T-helper 2 cell treated with Interferon-gamma antibody and Interleukin-4, amounts not matched to agents 5 μg/mL and 100 μg/mL, for 36 hours (primary cell): ENCODE measurements at places on chromosomes 13 and 19.

DNA sequence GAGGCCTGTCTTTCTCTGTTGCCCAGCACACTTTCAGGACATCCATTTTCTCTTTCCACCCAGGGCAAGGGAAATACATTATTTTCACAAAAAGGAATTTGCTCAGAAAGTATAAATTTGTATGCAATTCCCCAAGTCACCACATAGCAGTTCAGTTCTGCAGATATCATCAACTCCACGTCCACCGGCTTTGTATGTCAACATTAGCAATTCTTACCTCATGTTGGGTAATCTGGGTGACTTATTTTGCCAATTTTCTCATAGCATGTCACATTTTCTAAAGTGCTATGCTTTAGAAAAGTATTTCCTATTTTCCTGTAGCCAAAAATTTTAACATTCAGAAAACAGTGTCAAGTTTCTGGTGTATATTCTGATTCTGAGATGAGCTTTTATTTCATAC, 501.8 kb downstream of the EFNB2 start:
- DNase-seq, result no peak
- H3K4me3 ChIP-seq, result no peak overlapping the region
- no peak overlapping the region for H3K27ac ChIP-seq
- H3K4me1 ChIP-seq, result no peaks in the 10 kb centered on the region
- H3K27me3 ChIP-seq, result no peaks in the 10 kb centered on the region
- no peaks in the 10 kb centered on the region for H3K36me3 ChIP-seq

GRCh38 chr19:10402441-10403038, 802 bp downstream of the CDC37 start:
- H3K27me3 ChIP-seq, result no peaks in the 10 kb centered on the region
- H3K27ac ChIP-seq, result peak overlapping the region; percentile 98
- H3K4me1 ChIP-seq, result peaks cover 45% of the 10 kb centered on the region
- H3K4me3 ChIP-seq, result peak overlapping the region; percentile 96
- DNase-seq, result no peak

- peaks cover 24% of the 10 kb centered on the region for H3K4me1 ChIP-seq
- H3K27ac ChIP-seq, result peak overlapping the region; percentile 7
- H3K4me3 ChIP-seq, result no peak overlapping the region
- H3K36me3 ChIP-seq, result peaks cover 18% of the 10 kb centered on the region
- H3K27me3 ChIP-seq, result no peaks in the 10 kb centered on the region
These were observed 26.7 kb downstream of the ZMYM2 start for GRCh38 chr13:19985219-19985556.

DNA sequence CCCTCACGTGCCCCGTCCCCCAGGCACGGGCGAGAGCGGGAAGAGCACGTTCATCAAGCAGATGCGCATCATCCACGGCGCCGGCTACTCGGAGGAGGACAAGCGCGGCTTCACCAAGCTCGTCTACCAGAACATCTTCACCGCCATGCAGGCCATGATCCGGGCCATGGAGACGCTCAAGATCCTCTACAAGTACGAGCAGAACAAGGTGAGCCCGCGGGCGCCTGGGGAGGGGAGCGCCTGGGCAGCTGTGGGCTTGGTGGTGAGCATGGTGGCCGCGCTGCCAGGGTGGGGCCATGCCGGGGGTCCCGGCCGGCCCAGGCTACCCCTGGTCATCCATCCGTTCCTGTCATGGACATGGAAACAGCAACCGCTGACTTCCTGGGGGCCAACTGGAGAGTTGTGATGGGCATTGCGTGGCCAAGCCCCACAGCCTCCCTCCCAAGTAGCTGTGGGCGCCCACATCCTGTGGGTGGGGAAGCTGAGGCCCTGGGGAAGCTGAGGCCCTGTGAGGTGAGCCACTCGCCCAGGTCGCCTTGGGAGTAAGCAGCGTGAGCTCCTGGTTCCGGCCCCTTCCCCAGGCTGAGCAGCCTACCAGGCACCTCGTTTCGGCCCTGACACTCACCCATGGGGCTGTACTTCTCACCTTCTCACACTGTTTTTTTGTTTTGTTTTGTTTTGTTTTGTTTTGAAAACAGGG, 16.1 kb downstream of the GNA11 start:
- H3K4me3 ChIP-seq, result no peak overlapping the region
- DNase-seq, result no peak
- H3K27ac ChIP-seq, result no peak overlapping the region

GRCh38 chr19:38190061-38190460, 34.0 kb downstream of the DPF1 start:
- no peak for DNase-seq
- H3K4me1 ChIP-seq, result no peaks in the 10 kb centered on the region
- H3K27me3 ChIP-seq, result no peaks in the 10 kb centered on the region
- H3K4me3 ChIP-seq, result no peak overlapping the region
- no peak overlapping the region for H3K27ac ChIP-seq

- peak overlapping the region; percentile 91 for H3K27ac ChIP-seq
- no peak for DNase-seq
- peak overlapping the region; percentile 98 for H3K4me3 ChIP-seq
- H3K36me3 ChIP-seq, result peaks cover 37% of the 10 kb centered on the region
These were observed 622 bp downstream of the RASA3 start for GRCh38 chr13:114131583-114132418.

DNA sequence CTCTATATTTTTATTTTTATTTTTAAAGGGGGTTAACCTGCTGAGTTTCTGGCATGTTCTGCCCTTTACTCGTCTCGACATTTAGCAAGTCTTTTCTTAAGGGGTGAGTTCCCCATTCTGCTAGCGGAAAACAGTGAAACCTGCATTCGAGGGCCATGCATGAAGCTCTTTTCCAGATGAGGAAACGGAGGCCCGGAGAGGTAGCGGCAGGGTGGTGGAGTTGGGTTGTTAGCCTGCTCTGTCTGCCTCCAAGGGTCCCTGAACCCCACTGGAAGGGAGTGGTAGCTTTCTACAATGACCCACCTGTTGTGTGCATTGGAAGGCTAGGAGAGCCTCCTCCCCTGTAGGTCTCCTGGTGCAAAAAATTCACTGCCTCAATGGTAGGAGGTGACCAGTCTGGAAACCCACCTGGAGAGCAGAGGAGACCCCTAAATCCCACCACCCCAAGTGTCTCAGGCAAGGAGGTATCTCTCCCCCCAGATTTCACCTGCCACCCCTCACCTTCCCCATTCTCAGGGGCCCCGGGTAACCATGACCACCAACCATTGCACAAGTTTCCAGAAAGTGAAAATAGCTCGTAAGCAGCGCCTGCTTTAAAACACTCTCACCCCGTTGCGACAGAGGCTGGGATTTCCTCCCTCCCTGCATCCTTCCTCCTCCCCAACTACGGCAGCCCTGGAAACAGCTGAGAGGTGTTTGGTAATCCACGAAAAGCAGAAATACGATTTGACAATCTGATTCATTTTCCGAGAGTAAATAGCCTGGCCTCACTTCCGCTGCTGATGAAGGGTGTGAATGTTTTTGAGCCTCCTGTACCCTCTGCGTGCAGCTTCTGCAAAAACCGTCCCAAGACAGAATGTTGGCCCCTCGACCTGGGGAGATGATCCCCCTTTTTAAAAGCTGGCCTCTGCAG, 3.5 kb downstream of the KLF2 start:
- H3K4me3 ChIP-seq, result peak overlapping the region; percentile 96
- DNase-seq, result peak; percentile 60
- H3K4me1 ChIP-seq, result peaks cover 52% of the 10 kb centered on the region
- H3K27ac ChIP-seq, result peak overlapping the region; percentile 93

DNA sequence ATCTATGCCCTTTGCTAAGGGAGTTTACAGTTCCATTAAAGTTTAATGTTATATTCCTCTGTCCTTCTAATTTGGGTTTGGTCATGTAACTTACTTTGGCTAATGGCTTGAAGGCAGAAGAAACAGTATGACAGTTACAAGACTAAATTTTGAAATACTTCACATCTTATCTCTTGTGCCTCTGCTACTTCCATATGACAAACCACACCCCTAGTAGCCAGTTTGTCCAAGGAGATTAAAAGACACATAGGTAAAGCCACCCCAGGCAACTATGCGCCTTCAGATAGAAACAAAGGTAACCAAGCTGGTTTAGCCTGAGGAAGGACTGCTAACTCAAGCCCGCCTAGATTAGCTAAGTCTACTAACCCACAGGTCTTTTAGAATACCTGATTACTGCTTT, 273.4 kb upstream of the MIR17HG start:
- H3K36me3 ChIP-seq, result no peaks in the 10 kb centered on the region
- no peaks in the 10 kb centered on the region for H3K4me1 ChIP-seq
- H3K27ac ChIP-seq, result no peak overlapping the region
- no peak overlapping the region for H3K4me3 ChIP-seq
- H3K27me3 ChIP-seq, result no peaks in the 10 kb centered on the region

DNA sequence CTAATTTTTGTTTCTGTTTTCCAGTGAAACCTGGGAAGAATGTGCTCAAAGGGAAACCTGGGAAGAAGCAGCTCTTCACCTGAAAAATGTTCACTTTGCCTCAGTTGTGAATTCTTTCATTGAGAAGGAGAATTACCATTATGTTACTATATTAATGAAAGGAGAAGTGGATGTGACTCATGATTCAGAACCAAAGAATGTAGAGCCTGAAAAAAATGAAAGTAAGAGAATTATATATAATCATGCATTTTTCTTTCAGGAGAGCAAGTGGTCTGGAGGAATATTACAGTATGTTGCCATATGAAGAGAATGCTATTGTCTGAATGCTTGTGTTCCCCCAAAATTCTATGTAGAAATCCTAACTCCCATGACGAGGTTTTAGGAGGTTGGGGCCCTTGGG, 3.4 kb downstream of the NUDT15 start:
- H3K4me1 ChIP-seq, result peaks cover 48% of the 10 kb centered on the region
- no peak overlapping the region for H3K4me3 ChIP-seq
- H3K27me3 ChIP-seq, result no peaks in the 10 kb centered on the region
- H3K27ac ChIP-seq, result no peak overlapping the region
- DNase-seq, result no peak
- H3K36me3 ChIP-seq, result peaks cover 47% of the 10 kb centered on the region

DNA sequence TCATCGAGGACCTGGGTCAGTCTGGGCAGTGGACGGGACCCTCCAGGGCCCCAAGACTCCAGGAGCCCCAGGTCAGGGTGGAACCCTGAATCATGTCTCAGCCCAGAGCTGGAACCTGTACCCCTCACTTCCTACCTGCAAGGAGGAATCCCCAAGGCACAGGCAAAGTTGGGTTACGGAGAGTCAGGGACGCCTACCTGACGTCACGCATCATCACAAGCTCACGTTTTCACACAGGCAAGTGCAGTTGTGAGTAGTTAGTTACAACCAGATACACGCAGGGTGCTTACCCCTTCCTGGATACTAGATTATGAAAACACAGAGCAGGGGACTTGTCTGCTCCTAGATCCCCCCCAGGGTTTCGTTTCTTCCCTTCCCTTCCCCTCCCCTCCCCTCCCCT, 1.9 kb downstream of the RETN start:
- peak overlapping the region; percentile 64 for H3K4me3 ChIP-seq
- peaks cover 13% of the 10 kb centered on the region for H3K4me1 ChIP-seq
- peaks cover 22% of the 10 kb centered on the region for H3K27me3 ChIP-seq

DNA sequence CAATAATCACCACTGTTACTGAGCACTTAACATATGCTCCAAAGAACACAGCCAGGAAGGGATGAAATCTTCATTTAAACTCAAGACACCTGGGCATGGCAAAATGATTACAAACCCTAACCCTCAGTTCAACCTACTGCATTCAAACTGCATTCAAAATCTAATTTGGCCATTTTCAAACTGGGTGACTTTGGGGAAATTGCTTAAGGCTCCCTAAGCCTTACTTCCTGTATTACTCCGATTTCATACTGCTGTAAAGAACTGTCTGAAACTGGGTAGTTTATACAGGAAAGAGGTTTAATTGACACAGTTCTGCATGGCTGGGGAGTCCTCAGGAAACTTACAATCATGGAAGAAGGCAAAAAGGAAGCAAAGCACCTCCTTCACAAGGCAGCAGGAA, 50.4 kb downstream of the CBY2 start:
- H3K27ac ChIP-seq, result no peak overlapping the region
- no peaks in the 10 kb centered on the region for H3K36me3 ChIP-seq
- H3K27me3 ChIP-seq, result no peaks in the 10 kb centered on the region
- H3K4me1 ChIP-seq, result no peaks in the 10 kb centered on the region

DNA sequence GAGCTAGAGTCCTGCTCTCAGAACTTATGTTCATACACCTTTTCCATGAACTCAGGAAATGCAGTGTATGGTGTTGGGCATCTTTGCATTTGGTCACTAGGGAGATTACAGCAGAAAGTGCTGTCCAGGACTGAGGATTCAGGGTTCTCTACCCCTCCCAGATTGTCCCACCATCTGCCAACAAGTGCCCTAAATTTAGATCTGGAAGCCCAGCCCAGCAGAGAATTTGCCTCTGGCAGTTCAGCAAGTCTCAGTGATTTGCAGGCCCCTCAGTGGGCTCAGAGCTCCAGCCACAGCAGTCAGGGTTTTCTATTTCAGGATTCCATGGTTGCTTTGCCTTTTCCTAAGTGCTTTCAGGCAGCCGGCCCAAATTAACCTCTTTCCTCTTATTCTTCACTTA, 23.4 kb downstream of the CNFN start:
- H3K36me3 ChIP-seq, result peaks cover 5% of the 10 kb centered on the region
- H3K4me3 ChIP-seq, result no peak overlapping the region
- H3K27ac ChIP-seq, result no peak overlapping the region
- DNase-seq, result no peak
- H3K27me3 ChIP-seq, result no peaks in the 10 kb centered on the region

DNA sequence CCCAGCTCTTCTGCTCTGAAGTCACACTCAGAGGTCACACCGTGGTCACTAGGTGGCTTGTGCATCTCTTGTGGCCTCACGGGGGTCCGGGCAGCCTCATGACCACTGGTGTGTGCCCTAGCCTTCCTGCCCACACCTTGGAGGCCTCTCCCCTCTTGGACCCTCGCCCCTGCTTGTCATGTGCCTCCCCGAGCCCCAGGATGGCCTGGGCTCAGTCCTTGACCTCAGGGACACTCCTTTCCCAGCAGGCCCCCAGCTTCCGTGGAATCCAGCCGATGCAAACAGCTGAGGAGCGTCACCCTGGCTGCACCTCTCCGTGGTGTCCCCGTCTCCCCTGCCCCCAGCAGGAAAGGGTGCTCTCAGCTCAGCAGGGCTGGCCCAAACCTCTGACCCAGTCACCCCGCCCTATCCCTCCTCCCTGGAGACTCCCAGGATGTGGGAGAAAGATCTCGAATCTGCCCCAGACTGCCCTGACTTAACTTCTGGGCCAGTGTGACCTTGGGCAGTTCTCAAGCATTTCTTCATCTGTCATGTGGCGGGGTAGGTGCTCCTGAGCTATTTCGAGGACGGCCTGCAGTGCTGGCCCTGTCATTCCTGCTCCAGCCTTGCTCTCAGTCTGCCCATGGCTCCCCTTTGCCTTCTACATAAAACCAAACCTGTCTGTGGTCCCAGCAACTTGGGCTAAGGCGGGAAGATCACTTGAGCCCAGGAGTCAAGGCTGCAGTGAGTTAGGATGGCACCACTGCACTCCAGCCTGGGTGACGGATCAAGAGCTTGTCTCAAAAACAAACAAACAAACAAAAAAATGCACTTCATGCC, 4.6 kb upstream of the SLC25A42 start:
- H3K36me3 ChIP-seq, result peaks cover 8% of the 10 kb centered on the region
- no peak overlapping the region for H3K27ac ChIP-seq
- H3K4me1 ChIP-seq, result peaks cover 8% of the 10 kb centered on the region
- H3K4me3 ChIP-seq, result no peak overlapping the region
- no peak for DNase-seq

- no peak for DNase-seq
- no peak overlapping the region for H3K4me3 ChIP-seq
- no peak overlapping the region for H3K27ac ChIP-seq
- H3K36me3 ChIP-seq, result no peaks in the 10 kb centered on the region
- H3K4me1 ChIP-seq, result no peaks in the 10 kb centered on the region
These were observed 54.9 kb upstream of the SLITRK6 start for GRCh38 chr13:85853901-85854663.

- no peaks in the 10 kb centered on the region for H3K27me3 ChIP-seq
- peaks cover 13% of the 10 kb centered on the region for H3K4me1 ChIP-seq
- H3K27ac ChIP-seq, result peak overlapping the region; percentile 76
- DNase-seq, result peak; percentile 77
- peak overlapping the region; percentile 94 for H3K4me3 ChIP-seq
These were observed 1.5 kb upstream of the PNPLA6 start for GRCh38 chr19:7533925-7534480.

- peak; percentile 58 for DNase-seq
- H3K4me3 ChIP-seq, result peak overlapping the region; percentile 91
- H3K4me1 ChIP-seq, result peaks cover 19% of the 10 kb centered on the region
- H3K27ac ChIP-seq, result peak overlapping the region; percentile 87
These were observed 1.1 kb upstream of the ZNF763 start for GRCh38 chr19:11963566-11964355.
